NCI-H1048 (cell line): ENCODE measurements at places on chromosomes 1 and 21.

DNA sequence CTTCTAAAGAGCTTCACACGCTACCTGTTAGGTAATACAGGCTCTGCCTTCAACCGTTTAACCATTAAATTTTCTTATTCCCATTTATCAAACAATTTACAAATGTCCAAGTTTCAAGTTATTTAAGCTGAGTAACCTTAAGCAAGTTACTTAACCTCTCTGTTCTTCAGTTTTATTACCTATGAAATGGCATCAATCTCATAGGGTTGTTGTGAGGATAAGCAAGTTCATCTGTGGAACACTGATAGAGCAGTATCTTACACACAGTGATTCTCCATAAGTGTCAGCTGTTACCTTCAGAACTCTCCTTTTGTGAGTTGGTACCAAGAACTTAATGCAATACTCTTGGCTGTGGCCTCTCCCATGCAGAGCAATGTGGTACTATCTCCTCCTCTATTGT is 40.0 kb downstream of the GRIK3 start:
- DNase-seq = no peak

- no peak for DNase-seq
These were observed 20.2 kb upstream of the TOR3A start for GRCh38 chr1:179061360-179062282.

DNA sequence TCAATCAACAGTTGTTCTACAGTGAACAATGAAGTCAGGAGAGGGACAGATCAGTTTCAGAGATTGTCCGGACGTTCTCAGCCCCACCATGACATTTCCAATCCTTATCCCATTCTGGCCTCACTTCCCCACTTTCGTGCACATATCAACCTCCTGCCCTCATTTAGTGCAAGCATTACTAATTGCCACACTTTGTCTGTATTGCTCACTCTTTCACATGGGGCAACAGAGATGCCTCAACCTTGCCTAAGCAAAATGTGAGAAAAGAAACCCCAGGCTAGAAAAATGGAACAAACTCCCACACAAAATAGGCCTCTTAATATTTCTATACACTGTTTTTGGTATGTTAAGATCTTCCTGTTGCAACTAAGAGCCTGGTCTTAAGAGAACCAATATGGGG is 8.9 kb upstream of the RGS1 start:
- DNase-seq = no peak

GRCh38 chr1:240797050-240797449 is 185.1 kb upstream of the GREM2 start:
- no peak for DNase-seq

DNA sequence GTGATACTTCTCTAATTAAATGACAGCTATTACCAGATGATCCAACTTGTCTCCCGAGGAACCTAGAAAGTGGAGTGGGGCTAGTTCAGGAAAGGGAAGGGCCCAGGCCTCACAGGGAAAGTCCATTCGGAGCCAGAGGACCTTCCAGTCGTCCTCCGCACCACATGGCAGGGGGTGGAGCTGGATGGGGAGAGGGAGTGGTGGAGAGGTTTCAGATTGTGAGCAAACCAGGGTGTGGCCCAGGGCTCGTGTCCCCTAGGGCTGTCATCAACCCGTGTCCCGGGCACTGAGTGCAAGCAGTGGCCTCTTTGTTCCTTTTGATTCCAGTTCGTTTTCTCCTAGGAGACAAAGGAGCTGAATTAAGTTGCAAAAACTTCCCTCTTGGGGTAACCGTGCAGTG is 114.9 kb downstream of the HUNK start:
- DNase-seq = no peak

GRCh38 chr1:163046071-163046470 is 23.1 kb upstream of the RGS4 start:
- no peak for DNase-seq

DNA sequence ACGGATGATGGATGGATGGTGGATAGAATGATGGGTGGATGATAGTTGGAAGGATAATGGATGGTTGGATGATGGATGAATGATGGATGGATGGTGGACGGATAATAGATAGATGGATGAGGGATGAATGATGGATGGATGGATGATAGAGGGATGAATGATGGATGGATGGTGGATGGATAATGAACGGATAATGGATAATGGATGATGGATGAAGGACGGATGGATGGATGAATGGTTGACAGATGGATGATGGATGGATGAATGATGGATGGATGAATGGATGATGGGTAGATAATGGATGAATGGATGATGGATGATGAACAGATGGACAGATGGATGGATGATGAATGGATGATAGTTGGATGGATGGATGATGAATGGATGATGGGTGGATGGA is 255.1 kb downstream of the NPHP4 start:
- no peak for DNase-seq

DNA sequence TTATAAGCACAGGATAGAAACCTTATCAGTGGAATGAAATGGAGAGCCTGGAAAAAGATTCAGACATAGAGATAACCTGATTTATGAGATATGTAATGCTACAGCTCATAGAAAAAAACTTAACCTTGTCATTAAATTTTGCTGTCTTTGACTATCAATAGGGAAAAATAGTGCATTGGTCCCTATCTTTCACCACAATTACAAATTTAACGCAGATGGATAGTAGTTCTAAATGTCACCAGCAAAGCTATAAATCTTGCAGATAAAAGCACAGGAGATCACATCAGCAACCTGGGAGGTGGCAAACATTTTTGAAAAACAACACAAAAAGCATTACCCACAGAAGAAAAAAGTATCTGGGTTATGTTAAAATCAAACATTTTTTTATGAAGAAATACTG is 831.6 kb downstream of the BRINP3 start:
- DNase-seq = no peak

GRCh38 chr21:38401191-38401926 is 96.9 kb downstream of the ERG start:
- DNase-seq = no peak

- DNase-seq = no peak
These were observed 80.4 kb upstream of the TARDBP start for GRCh38 chr1:10932088-10932487.

GRCh38 chr1:54342288-54342687 is 63.9 kb downstream of the SSBP3 start:
- DNase-seq = no peak

DNA sequence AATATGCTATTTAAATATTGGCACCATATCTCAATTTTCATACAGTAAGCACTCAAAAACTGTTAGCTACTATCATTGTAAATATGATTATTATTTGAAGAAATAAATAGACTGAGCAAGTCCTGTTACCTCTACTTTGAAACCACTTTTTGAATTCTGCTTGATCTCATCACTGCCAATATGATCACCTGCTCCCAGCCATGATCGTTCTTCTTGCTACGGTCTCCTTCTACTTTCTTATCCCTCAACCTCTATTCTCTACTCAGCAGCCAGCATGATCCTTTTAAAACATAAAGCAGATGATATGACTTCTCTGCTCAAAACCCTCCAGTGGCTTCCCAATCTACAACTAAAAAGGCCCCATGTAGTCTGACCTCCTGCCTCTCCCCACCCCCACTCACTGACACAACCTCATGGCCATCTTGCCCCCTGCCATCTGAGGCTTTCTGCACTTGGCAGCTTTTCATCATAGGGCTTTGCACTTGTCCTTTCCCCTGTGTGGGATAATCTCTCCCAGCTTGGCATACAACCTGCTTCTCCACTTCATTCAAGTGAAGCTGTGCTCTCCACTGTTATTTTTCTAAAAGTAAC is 27.2 kb downstream of the CD34 start:
- no peak for DNase-seq

GRCh38 chr1:198605406-198605805 is 33.4 kb upstream of the PTPRC start:
- DNase-seq = no peak

- no peak for DNase-seq
These were observed 16.6 kb downstream of the CASZ1 start for GRCh38 chr1:10779841-10780240.

DNA sequence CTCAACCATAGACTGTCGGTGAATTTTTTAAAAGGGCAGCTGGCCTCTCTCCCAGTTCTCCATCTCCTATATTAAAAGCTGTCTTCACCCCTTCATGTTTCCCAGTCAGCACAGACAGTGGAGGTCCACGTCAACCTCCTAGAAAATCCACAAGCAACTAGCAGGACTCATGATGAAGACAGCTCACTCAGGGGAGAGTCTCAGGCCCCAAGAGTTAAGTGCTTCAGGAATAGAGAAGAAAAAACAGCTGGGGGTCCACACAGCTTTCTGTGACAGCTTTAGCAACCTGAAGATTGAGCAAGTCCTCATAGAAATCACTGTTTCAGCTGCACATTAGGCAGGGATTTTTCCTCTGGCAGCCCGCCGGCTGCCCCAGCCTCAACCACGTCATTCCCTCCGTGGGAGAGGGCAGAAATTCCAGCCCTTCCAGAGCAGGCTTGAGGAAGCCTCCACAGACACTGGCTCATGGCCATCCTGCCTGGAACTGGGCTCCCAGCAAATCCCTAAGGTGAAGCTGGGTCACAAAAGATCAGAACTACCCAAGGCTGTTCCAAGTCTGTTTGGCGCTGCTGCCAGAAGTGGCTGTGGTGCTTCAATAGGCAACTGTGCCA is 15.2 kb downstream of the GPR161 start:
- DNase-seq = no peak

- DNase-seq = no peak
These were observed 107.9 kb upstream of the PALMD start for GRCh38 chr1:99537886-99538617.

DNA sequence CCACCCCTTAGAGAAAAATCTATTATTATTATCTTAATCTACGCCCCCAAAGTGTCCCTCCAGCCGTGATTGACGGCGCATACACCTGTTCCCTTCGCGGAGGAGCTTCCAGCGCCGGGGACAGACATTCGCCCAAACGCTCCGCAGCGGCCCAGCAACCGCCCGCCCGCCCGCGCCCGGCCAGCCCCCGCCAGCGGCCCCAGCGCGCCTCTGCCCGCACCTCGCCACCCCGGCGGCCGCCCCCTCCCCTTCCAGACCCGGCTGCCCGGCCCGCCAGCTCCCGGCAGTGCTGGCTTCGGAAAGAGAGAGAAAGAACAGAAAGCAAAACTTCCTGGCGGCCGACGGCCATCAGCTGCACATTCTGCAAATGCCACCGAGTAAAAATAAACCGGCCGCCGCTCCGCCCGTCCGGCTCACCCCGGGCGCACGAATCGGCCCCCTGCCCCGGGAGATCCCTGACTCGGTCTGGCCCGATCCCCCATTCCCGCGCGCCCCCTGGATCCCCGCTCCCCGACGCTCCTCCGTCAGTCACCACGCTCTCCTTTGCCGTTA is 1.6 kb downstream of the CASZ1 start:
- DNase-seq = no peak

DNA sequence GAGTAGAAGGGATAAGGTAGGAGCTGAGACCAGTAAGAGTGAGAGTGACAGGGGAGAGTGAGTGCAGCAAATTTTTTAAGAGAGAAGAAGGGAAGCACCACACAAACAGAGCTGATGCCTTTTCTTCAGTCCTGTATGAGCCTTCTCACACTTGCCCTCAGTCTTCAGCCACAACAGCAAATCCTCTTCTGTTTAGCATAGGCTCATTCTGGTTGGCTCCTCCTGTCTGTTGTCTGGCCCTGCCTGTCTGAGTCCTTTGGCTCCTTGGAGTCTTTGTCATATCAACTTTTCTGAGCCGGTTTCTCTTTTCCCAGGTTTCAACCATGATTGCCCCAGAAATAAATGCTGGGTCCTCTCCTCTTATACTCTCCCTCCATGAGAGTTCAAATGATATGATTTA is 12.7 kb upstream of the CASQ1 start:
- no peak for DNase-seq

- no peak for DNase-seq
These were observed 6.0 kb downstream of the COL24A1 start for GRCh38 chr1:86150553-86151055.

DNA sequence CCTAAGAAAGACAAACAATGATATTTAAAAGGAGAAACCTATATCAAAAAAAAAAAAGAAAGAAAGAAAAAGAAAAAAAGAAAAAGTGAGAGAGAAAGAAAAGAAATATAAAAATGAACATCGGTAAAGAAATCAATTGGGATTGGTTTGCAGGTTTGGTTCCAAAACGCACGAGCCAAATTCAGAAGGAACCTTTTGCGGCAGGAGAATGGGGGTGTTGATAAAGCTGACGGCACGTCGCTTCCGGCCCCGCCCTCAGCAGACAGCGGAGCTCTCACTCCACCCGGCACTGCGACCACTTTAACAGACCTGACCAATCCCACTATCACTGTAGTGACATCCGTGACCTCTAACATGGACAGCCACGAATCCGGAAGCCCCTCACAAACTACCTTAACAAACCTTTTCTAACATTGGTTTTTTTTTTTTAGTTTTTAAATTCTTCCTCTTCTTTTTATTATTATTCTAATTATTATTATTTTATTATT is 11.7 kb downstream of the LHX9 start:
- no peak for DNase-seq
